MCF 10A (cell line): ENCODE measurements at places on chromosomes 3 and 15. TPM values are rescaled to one million over a fixed set of nuclear protein-coding genes. Genes with fewer than 3 reads are reported as not detected.

The RPL4 gene
- 5,336 and 5,631 TPM in 2 replicates for total RNA-seq

DNA sequence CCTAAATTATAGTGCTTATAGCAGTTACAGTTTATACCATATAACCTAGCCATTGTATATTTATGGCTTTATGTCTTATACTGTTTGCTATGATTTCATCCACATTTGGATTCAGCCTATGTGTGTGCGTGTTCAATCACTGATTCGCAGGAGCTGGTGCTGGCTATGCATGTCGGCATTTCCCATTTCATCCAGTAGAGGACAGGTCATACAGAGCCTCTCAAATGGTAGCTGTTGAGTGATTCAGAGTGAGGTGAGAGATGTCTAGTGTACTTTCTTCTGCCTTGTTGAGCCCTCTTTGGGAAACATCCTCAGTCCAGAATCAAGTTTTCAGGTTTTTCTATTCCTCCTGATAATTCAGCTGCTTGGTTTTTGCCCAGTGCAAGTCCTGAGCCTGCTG, 76.1 kb downstream of the FRMD4B start:
- peak; percentile 36 for DNase-seq
- H3K4me1 ChIP-seq: peaks cover 16% of the 10 kb centered on the region
- H3K27ac ChIP-seq: no peak overlapping the region
- peaks cover 37% of the 10 kb centered on the region for H3K36me3 ChIP-seq
- H3K27me3 ChIP-seq: no peaks in the 10 kb centered on the region

GRCh38 chr3:157128771-157129681, 30.9 kb downstream of the CCNL1 start:
- peak overlapping the region; percentile 60 for H3K4me3 ChIP-seq
- H3K36me3 ChIP-seq: no peaks in the 10 kb centered on the region
- peak; percentile 69 for DNase-seq
- peaks cover 68% of the 10 kb centered on the region for H3K4me1 ChIP-seq

DNA sequence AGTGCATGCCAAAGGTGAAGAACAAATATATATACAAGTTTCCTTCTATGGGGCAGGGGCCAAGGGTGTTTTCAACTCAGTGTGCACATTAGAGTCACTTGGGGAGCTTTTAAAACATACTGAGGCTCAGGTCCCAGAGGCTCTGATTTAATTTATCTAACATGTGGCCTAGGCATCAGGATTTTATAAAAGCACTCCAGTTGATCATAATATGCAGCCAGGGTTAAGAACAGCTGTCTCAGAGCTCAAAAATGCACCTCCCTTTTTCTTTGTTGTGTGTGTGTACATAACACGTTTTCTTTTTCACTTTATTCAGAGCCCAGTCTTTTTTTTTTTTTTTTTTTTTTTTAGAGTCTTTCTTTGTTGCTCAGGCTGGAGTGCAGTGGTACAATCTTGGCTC, 57.9 kb upstream of the SETD2 start:
- no peak for DNase-seq
- H3K4me3 ChIP-seq: no peak overlapping the region
- H3K27ac ChIP-seq: no peak overlapping the region
- H3K27me3 ChIP-seq: no peaks in the 10 kb centered on the region
- peaks cover 15% of the 10 kb centered on the region for H3K36me3 ChIP-seq
- H3K4me1 ChIP-seq: peaks cover 10% of the 10 kb centered on the region

DNA sequence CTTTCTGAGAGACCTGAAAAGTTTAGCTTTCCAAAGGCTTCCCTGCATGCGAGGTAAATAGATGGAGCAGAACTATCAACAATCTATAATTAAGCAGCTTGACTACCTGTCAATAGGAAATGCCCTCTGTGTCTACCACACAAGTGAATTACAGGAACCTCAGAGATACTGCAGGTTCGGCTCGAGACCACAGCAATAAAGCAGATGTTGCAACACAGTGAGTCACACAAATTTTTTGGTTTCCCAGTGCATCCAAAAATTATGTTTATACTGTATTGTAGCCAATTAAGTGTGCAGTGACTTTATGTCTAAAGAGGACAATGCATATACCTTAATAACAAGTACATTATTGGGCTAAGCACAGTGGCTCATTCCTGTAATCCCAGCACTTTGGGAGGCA, 252.0 kb downstream of the UBE2E2 start:
- H3K36me3 ChIP-seq: no peaks in the 10 kb centered on the region
- DNase-seq: peak; percentile 92
- no peak overlapping the region for H3K4me3 ChIP-seq
- H3K27me3 ChIP-seq: no peaks in the 10 kb centered on the region
- H3K27ac ChIP-seq: no peak overlapping the region
- H3K4me1 ChIP-seq: peaks cover 27% of the 10 kb centered on the region

DNA sequence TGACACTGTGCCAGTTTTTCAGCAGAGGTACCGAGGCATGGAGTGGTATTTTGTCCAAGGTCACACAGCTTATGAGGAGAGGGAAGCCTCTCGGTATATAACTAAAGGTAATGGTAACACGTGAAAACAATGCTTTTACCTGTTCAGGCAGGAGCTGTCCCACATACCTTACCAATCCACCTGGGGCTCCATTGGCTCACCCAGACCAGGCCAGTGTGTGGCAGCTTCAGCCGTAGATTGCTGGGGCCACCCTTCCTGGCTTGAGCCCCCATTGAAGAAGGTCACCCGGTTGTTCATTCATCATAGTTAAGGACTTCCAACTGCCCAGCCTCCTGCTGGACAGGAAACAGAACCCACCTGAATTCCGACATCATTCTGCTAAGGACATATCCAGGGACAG, 9.2 kb upstream of the RPP14 start:
- H3K36me3 ChIP-seq: no peaks in the 10 kb centered on the region
- H3K4me1 ChIP-seq: no peaks in the 10 kb centered on the region
- no peak overlapping the region for H3K4me3 ChIP-seq
- H3K27me3 ChIP-seq: peaks cover 10% of the 10 kb centered on the region
- DNase-seq: no peak
- no peak overlapping the region for H3K27ac ChIP-seq

DNA sequence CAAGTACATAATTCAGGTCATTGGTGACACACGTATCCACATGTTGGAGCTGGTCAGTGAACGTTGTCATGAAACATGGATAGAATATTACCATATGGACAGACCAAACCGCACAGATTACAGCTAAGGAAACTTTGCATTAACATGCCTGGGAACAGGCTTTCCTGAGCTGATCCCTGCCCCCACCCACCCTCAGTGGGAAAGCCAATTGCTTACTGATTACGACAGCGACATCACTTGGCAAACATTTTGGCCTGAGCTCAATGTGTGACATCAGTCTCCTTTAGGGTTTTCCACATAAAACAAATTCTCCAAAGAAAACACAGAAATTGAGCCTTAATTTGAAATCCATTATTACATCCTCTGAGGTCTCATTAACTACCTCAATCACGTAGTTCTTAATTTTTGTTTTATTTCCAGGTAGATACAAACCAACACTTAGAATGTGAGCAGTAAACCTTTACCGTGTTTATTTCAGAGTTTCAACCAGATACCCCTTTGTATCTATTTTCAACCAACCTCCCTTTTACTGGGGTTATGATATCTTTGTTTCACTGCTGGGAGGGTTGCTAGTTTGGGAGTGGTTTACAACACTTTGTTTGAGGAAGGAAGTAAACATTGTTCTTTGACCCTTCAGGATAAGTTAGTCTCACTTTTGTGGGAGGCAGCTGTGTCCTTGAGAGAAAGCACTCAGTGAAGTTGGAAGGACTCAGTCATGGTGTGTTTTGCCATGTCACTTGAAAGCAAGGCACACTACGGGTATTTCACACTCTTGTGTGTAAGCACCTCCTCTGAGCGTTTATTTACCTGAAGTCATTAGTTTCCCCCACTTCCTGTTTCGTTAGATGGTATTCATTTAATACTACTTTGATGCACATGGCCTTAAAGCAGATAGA, 103.1 kb downstream of the CMSS1 start:
- peak overlapping the region; percentile 85 for H3K27ac ChIP-seq
- no peaks in the 10 kb centered on the region for H3K27me3 ChIP-seq
- DNase-seq: peak; percentile 73
- no peaks in the 10 kb centered on the region for H3K36me3 ChIP-seq
- H3K4me1 ChIP-seq: peaks cover 19% of the 10 kb centered on the region

DNA sequence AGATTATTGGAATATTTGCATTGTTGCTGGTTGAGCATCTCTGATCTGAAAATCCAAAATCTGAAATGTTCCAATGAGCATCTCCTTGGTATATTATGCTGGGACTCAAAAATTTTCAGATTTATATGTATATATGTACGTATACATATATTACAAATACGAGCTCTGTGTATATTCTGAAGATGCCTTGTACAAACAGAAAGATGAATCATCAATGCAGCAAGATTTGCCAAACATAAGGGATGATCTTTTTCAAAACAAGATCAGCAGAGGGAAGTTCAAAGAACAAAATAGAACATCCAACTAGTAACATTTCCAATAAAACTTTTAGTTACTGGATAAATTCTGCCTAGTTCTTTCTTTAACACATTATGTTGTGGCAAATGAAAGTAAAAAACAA, 42.5 kb downstream of the HERC1 start:
- no peaks in the 10 kb centered on the region for H3K36me3 ChIP-seq
- no peak overlapping the region for H3K27ac ChIP-seq
- no peaks in the 10 kb centered on the region for H3K4me1 ChIP-seq
- H3K27me3 ChIP-seq: no peaks in the 10 kb centered on the region

GRCh38 chr3:182240474-182240873, 528.7 kb downstream of the SOX2 start:
- H3K27me3 ChIP-seq: no peaks in the 10 kb centered on the region
- DNase-seq: no peak
- no peak overlapping the region for H3K4me3 ChIP-seq

DNA sequence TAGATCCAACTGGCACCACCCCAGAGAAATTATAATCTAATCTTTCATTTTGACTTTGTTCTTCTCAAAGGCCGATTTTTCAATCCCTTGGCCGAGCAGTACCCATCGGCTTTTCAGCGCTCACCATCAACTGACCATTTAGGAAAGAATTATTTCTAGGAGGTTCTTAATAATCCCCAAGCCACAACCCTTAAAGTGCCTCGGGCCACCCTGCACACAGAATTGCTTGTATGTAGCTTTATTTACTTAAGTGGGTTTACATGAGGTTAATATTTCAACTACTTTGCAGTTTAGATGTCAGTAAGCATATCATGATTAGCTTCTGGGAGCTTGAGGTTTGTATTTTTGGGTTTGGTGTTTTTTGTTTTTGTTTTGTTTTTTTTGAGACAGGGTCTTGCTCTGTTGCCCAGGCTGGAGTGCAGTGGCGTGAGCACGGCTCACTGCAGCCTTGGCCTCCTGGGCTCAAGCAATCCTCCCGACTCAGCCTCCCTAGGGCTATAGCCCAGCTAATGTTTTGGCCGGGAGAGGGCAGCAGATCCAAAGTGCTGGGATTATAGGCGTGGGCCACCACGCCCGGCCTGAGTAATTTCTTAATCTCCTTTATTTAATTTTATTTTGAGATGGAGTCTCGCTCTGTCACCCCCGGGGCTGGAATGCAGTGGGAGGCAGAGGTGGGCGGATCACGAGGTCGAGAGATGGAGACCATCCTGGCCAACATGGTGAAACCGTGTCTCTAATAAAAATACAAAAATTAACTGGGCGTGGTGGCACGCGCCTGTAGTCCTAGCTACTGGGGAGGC, 801 bp upstream of the CDAN1 start:
- no peaks in the 10 kb centered on the region for H3K4me1 ChIP-seq
- H3K36me3 ChIP-seq: peaks cover 36% of the 10 kb centered on the region
- peak overlapping the region; percentile 75 for H3K4me3 ChIP-seq
- no peaks in the 10 kb centered on the region for H3K27me3 ChIP-seq

GRCh38 chr3:51874889-51875288, 512 bp downstream of the IQCF5 start:
- peaks cover 91% of the 10 kb centered on the region for H3K27me3 ChIP-seq
- H3K36me3 ChIP-seq: no peaks in the 10 kb centered on the region
- no peak overlapping the region for H3K4me3 ChIP-seq
- no peak for DNase-seq

The AP3S2 gene
- total RNA-seq: 38.4 and 39.5 TPM in 2 replicates

DNA sequence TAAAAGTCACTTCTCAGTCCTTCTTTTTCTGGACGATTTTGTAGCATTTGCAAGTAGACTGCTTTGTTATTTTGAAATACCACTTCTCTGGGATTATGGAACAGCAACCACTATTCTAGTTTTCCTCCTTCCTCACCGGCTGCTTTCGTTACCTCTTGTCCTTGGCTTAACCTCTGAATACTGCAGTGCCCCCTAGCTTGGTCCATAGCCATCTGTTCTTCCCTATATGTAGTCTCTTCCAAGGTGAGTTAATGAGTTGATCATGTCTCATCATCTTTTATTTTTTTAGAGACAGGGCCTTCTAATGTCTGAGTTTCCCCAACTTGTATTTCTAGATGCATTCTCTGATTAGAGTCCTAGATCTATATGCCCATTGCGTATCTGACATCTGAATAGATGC, 694.3 kb downstream of the NTRK3 start:
- no peak overlapping the region for H3K27ac ChIP-seq
- H3K4me3 ChIP-seq: no peak overlapping the region
- H3K36me3 ChIP-seq: no peaks in the 10 kb centered on the region

The RHCG gene
- not detected in 2 replicates for total RNA-seq

- H3K4me1 ChIP-seq: peaks cover 5% of the 10 kb centered on the region
- no peak overlapping the region for H3K4me3 ChIP-seq
- H3K27ac ChIP-seq: no peak overlapping the region
- peak; percentile 34 for DNase-seq
- H3K27me3 ChIP-seq: no peaks in the 10 kb centered on the region
Observed at GRCh38 chr3:29605845-29606244, 325.0 kb downstream of the RBMS3 start.

DNA sequence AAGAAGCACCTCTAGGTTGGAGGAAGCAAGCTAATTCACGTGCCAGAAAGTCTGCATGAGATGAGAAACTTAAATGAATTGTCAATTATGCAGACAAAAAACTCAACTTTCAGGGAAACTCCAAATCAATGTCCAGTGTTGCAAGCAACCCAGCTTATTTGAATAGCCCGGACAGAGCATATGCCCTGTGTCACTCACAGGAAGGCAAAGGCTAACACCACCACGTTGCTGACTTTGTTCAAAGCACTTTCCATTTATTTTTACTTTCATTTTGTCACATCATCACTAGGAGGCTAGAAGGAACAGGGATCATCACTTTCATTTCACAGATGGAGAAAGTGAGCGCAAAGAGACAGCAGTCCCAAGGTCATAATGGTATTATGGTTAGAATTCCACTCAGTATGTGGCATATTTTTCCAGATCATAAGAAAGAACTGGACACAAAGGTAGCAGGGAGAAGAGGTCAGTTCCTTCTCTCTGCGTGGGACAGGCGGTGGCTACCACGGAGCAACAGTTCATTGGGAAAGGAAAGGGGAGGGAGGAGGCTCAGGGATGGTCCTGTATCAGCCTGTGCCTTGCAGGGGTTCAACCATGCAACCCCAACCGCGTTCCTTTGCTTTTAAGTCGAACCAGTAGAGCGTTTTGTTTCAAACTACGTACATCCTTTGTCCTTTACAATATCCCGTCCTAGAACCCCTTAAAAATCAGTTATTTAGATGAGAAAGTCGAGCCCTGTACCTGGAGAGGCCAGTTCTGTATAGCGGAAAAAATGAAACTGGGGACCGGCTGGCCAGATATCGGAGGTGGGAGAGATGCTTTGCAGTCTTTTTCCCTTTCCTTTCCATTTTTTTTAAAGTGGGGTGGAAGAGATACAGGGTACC, 1.1 kb downstream of the HEG1 start:
- DNase-seq: peak; percentile 37
- no peaks in the 10 kb centered on the region for H3K27me3 ChIP-seq
- peaks cover 38% of the 10 kb centered on the region for H3K4me1 ChIP-seq
- H3K36me3 ChIP-seq: no peaks in the 10 kb centered on the region
- peak overlapping the region; percentile 81 for H3K4me3 ChIP-seq
